C1 segment of cervical spinal cord (tissue), 14 donors: ENCODE measurements at places on chromosomes 11 and 22.

DNA sequence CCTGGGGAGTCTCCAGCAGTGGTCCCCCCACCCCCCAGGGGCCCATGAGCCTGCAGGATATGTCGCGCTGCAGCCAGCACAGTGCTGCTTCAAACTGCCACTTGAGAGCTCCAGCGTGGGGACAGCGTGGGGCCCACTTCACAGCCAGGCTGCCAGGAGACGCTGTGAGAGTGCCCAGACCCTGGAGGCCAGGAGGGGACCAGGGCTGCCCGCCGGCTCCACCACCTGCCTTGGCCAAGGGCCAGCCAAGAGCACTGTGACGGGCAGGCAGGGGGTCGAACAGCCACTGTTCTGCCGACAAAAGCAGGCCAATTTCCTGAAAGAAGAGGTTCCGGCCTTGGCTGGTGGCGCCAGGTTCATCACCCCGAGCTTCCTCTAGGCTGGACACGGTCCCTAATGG is 60.2 kb downstream of the FLRT1 start:
- DNase-seq: no peak

DNA sequence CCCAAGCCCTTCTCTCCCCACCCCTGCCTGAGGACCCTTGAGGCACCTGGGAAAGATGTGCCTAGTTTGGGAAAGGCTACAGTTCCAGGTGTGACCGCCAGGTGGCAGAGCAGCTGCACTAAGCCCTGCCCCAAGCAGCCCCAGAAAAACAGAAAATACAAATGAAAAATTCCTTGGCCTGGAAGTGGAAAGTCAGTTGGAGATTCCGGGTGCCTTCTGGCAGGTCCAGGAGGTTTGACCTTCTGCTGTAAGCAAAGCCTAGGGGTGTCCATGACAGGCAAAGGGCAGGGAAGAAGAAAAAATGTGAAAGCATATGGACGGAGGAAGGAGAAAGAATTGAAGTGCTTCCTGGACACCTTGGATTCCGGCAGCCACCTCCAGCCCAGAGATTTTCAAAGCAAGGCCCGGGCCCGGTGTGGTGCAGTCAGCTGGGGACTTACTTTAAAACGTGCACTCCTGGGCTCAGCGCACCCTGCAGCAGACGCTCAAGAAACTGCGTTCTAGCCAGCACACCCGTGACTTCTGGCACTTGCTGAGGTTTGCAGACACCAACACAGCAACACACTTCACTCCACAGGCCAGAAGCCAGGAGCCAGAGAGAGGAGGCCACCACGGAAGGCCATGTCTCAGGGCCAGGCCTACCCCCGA is 37.3 kb upstream of the SLC22A12 start:
- peak; percentile 50 for DNase-seq

DNA sequence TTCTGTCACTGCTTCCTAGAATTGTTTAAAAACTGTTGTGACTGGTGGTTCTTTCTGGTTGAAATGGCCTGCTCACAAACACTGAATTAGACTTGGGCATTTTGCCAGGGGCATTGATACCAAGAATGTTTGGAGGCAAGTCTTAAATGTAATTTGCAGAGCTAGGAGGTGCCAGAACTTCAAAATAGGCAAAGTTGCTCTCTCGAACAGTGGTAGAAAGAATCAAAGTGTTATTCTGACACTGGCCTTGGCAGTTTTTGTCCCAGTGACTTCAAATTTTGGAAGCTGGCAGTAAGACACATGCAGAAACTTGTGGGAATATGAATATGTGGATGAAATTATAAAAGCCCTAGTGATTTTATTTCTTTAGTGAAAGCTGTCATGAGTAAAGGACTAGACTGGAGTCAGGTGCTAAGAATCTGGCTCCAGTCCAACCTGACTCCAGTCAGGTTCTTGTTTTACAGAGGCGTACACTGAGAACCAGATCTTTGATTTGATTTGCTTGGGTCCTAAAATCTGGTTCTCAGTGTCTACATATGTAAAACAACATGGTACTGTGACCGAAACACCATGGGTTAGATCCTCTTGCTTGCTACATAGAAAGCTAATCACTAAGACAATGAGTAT is 20.9 kb downstream of the SVIP start:
- DNase-seq: no peak

DNA sequence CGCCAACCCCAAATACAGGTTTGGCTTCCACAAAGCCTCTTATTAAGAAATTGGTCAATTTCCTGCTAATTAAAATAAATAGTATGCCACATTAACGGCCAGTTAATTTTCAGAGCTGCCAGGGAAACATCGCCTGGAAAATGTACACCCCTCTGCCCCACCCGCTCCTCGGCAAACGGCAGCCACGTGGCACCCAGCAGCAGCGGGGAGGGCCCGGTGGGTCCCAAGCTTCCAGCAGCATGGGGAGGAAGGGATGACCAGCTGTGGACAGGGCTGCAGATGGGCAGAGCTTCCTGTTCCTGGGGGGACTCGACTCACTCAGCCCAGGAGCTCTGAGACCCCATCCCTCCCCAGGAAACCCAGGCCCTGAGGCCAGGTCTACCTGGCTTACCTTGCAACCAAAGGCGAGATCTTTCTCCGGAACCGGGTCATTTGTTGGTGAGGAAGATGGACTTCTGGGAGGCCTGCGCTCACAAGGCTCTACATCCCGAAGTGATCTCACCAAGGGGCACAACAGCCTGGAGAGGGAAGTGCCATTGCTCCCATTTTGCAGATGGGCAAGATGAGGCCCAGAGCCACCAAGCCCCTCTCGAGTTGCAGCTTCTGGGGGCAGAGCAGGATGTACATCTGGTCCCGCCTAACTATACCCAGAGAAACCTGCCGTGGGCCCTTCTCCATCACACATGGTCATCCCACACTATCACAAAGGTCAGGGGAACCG is 68.3 kb downstream of the IGLL1 start:
- DNase-seq: no peak

DNA sequence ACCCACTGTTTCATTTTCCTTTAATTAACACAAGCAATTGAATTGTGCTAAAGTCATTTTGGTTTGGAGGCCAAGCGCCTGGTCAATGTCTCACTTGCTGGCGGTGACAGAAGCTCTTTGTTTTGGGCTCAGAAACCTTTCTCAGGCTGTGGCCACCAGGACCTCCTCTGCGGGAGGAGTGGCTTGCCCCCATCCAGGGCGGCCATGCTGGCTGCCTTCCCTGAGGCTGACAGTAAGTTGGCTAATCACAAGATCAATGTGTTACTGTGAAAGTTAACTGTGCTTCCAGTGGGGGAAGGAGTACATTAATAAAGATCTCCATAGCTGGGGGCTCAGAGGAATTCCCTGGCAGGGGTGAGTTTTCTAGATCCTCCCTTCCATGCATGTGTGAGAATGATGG is 1074.5 kb downstream of the NTM start:
- peak; percentile 55 for DNase-seq

DNA sequence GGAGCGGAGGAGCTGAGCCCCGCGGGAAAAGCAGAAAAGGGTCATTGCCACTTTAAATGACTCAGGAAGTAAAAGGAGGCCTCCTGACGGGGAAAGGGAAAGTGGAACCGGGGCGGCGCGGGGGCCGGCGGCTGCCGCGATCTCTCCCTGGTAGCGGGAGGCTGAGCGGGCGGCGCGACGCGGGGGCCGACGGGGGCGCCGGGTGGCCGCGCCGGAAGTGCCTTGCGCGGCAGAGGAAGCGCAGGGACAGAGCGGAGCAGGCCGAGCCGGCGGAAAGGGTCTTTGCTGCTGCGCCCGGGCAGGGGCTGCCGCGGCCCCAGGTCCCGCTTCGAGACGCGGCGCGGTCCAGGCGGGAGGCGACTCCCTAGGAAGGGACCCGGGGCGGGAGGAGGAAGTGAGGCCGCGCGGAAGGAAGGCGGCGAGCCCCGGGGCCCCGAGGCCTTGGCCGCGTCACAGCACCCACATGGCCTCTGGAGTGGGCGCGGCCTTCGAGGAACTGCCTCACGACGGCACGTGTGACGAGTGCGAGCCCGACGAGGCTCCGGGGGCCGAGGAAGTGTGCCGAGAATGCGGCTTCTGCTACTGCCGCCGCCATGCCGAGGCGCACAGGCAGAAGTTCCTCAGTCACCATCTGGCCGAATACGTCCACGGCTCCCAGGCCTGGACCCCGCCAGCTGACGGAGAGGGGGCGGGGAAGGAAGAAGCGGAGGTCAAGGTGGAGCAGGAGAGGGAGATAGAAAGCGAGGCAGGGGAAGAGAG is at the start of gene TRIM44:
TSS of gene TRIM44 (plus strand) at position 127 of the 759 bp plus-strand sequence. CDS start at position 464, 337 bp downstream.
- peak; percentile 80 for DNase-seq

DNA sequence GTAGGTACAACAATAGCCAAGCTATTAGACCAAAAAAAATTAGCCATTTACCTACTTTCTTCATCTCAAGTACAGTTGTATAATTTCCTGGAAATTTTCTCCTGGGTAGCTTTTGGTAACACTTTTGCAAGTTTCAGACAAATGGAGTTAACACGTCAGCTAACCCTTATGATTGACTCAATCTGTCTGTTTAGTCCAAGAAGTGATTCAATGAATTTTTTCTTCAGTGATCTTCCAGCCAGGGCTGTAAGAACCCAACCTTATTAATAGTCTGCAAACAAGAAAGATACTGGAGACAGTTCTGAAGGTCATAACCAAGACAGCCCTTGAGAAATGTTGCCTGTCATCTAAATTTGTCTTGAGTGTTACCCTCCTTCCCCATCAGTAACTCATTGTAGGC is 30.1 kb upstream of the FIBIN start:
- DNase-seq: no peak

- DNase-seq: no peak
These were observed 232.4 kb downstream of the MIAT start for GRCh38 chr22:26889802-26890201.

DNA sequence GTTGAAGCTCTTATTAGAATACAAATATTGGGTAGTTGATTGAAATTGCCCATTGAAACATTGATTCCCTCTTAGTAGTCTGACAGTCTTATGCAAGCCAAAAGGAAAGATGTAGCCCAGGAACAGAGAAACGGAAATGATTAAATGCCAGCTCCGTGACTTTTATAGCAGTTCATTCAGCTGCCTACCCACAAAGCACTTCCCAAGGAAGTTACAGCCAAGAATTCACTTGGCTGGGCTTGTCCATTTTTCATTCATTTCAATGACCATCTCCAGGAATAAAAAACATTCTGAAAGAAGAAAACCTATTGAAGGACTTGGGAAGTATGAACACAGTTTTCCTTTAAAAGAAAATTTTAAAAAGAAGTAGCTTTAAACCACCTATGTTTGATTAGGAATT is 62.0 kb downstream of the NCAM1 start:
- DNase-seq: no peak

GRCh38 chr22:45880716-45881523 is 96.0 kb downstream of the WNT7B start:
- no peak for DNase-seq

DNA sequence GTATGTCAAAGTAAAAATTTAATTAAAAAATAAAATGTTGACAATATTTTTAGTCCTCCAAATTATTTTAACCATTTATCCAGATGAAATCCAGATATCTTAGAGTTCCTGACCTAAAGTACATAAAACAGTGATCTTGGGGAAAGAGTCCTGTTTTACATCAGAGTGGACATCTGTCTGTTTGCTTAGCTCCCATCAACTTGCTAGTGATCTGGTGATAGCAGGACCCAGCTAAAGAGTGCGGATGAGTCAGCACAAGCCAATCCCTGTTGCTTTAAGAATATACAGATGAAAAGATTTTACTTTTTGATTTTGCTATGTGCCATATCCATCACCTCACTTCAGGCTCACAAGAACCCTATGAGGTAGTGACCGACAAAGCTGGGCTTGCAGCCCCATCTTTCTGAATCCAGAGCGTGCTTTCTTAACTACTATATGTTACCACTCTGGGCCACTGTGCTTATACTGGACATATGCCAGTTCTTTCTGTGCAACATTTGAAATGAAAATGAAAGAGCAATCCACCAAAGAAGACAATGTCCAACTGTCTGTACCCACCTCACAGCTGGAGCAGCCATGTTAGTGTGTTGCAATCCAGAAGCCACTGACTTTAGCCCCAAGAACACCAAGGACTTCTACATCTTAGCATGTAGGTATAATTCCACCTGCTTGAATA is 167.6 kb upstream of the SESN3 start:
- no peak for DNase-seq

DNA sequence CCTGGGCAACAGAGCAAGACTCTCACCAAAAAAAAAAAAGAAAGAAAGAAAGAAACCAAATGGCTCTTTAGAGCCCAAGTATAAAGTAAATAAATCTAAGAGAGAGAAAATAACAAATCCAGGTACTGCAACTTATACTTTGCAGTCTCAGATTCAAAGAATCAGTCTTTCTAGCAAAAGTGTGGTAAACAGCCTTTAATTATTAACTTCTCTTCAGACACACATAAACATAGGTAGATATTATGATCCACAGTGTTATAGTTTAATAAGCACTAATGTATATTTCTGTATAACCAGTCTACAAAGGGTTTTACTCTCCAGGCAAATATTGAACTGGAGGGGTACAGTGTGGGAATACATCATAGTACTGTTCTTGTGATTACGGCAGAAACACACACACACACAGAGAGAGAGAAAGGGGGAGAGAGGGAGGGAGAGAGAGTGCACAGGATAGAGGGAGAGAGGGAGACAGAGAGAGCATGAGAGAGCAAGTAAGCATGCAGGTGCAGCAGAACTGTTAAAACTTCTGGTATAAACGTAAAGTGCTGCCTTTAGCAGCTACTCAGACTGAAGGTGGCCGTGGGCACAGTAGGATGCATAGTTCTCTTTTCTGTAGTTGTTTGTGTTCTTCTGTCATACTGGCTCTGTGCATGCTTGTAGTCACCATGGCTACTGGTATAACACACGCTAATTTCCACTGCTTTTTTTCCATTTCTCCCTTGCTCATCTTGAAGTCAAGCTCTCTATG is 32.3 kb downstream of the MTMR2 start:
- DNase-seq: no peak

DNA sequence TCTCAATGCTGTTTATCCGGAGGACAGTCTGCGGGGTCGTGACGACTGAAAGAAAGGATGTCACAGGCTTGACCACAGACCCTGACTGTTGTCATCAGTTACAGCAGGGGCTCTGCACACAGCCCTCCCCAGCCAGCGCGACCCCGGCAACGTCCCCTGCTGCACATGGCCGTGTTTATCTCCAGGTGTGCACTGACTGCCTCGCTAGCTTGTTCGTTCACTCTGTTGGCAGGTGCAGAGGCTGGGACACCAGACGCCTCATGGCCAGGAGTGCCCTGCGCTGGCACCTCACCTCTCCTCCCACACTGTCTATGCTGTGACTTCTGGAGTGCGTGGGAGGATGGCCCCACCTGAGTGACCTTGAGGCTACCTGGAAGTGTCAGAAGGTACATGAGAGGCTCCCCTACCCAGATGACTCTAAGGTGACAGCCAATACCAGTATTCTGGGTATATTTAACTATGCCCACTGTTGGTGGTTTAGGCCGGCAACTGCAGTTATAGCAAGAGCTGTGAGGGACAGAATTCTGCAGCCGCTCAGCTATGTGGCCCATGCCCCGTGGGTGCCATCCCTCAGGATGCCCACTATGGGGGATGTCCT is 12.2 kb downstream of the MRPL21 start:
- no peak for DNase-seq
